ENCODE measurements at places on chromosomes 5 and 9.

- no peak for DNase-seq
Measured at GRCh38 chr5:107501965-107502675, 168.6 kb downstream of the EFNA5 start.

- DNase-seq = no peak
Measured at GRCh38 chr5:18523380-18523779, 889.1 kb downstream of the TAF11L14 start.

DNA sequence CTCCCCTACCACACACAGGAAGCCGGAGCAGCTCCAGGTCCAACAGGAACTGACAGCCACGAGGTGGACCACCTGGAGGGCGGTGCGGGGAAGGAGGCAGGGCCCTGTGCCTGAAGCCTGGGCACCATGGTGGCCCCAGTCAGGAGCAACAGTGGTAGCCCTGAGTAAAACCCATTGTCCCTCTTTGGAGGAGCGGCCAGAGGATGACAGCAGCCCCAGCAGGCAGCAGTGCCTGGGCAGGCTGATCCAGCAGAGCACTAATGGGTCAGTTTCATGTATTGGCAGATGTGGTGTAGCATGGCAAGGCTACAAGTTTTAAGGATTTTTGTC is 47.7 kb upstream of the GARNL3 start:
- no peak for DNase-seq

GRCh38 chr5:136141561-136141960 is 8.9 kb downstream of the SMAD5 start:
- DNase-seq = no peak

- no peak for DNase-seq
Measured at GRCh38 chr5:12614608-12615007, 710.4 kb upstream of the CTNND2 start.

DNA sequence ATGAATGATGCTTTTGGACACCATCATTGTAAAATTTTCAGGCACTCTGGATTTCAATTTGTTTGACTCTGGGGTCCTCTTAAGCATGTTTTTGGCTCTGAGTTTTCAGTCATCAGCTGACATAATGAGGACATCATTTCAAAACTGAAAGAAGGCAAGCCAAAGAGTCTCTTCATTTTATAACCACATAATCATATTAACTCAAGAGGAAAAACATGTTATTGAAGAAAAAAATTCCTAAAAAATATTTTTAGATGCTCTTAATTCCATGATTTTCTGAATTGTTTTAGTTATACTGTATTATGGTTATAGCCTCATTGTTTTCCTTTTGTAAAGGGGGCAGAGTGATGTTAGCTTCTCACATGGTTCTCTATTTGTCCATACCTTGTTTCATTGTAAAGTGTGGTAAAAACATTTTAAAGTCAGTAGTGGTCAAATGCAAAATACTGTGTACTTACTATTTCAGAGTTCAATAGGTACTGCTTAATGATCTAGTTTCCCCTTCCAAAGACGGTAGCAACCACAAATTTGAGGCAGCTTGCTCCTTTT is 472.1 kb downstream of the DMRT2 start:
- no peak for DNase-seq

GRCh38 chr9:92961627-92962302 is 14.4 kb downstream of the FGD3 start:
- no peak for DNase-seq
